ENCODE measurements at places on chromosomes 5 and 9.

DNA sequence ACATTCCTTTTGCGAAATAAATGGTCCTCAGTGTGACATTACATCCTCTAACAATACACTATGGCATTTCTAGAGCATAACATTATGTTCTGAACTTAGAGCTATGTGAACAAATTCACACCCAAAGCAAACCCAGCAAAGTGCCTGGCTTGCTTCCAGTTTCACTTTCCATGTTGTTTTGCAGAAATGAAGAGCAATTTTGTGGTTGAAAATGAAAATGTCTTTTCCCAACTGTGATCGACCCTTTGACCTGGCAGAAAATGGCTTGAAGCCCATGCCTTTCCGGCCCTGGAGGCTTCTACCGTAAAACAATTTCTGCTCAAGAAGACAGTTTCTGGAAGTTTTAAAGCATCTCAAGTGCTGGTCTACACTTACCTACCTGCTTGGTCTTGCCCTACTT lies 344.7 kb upstream of the RGMB start:
- no peak for DNase-seq

DNA sequence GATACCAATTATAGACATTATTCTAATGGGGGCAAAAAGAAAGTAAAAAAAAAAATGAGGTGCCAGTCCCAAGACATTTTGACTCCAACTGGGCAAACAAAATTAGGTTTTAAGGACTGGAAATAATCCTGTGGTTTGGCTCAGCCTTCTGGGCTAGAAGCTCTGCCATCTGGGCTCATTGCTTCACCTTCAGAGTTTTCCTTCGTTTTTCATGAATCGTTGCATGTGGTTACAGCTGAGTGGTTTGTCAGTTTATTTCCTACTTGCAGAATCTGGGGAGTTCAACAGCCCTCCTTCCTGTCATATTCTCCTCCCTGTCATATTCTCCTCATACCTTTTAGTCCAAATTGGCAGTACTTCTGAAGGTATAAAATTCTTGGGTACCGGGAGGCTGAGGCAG lies 12.0 kb downstream of the UGT3A2 start:
- no peak for DNase-seq

DNA sequence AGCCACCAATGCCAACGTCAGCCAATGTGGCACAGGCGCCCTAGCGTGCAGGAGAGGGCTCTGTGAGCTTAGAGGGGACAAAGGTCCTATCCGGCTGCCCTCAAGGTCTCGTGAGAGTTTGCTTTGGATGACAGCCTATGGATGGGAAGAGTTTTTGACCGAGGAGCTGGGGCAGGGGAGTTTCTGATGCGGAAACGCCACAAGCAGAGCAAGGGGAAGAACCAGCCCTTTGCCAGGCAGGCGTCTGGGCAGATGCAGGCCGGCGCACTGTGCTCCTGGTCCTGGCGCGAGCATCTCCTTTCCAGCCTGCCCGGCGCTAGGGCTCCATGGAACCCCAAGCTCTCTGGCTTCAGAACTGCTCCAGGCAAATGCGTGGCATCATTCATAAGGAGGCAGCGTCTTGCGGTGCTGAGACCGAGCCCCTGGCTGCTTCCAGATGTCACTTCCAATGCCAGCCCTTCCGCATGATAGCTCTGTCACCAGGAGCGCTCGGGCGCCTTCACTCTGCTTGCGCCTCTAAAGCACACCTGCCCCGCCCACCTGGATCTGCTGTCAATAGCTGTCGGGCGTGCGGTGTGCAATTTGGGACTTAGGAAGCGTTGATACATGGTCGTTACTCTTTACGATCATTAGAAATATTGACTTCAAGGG lies 374.9 kb upstream of the IRX1 start:
- no peak for DNase-seq

- DNase-seq: no peak
Observed at GRCh38 chr9:134431095-134431494, 104.8 kb downstream of the RXRA start.

DNA sequence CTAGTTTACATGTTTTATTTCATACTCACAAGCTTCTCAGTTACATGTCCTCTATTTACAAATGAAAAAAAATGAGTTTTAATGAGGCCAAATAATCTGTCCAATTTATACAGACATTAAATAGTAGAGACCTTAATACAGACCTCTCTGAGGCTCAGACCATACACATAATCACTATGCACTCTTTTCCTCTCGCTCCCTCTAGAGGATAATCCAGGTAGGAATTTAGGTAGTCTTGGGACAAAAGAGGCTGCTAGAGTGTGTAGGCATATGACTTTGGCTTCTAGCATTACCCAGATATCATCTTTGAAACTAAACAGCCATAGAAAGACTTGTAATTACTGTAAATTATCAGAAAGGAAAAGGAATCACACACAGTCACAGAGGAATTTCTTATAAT lies 444.7 kb downstream of the HINT1 start:
- DNase-seq: no peak

DNA sequence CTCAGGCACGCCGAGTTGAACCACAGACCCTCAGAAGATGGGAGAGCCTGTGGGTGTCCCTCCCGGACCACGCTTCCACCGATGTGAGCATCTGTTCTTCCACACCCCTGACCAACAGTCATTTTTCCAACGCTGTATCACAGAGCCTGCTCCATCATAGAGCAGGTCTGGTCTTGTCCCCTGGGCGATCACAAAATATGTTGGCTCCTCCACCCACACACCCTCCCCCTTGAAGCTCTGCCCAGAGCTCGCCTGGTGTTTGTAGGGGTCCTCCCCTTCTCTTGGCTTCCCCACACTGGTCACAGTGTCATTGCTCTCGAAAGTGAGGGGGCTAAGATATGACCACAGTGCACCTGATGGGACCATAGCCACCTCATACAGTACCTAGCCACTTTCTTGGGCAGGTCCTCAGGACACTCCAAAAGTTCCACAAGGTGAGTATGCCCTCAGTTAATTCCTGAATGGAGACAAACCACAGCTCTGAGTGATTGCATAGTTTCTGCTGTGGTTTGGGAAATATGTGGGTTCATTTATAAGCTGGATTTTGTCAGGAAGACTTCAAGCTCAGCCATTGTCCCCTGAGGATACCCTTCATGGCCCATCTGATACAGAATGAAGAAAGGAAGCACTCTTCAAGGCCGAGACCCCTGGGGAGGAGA lies 3.5 kb upstream of the ZNF618 start:
- DNase-seq: no peak

DNA sequence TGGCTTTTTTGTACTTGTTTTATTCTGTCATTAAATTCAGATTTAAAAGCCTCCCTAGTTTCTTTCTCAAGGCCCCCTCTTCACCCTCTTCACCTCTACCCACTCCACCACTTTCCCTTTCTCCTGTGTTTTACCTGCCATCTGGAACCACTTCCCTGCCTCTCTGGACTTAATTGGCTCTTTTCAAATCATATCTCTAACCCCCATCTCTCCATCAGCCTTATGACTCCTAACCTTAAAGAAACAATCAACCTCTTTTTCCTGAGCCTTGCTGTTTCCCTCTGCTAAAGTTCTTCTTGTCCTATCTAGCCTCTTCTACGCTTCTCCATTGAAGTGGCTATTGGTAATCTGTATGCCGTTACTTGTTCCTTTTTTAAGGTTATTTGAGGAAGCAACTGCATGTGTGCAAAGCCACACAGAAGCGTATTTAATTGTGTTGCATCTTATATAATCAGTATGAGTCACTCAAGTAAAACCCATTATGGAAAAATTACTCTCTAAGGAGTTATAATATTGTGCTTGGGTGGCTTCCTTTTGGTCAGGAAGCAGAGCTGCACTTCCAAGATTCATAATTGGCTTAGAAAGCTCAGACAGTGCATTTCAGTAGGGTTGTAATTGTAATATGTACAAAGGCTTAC lies 653.6 kb upstream of the ITGA1 start:
- DNase-seq: no peak

GRCh38 chr9:82299870-82300269 lies 311.3 kb downstream of the SPATA31D1 start:
- DNase-seq: no peak

DNA sequence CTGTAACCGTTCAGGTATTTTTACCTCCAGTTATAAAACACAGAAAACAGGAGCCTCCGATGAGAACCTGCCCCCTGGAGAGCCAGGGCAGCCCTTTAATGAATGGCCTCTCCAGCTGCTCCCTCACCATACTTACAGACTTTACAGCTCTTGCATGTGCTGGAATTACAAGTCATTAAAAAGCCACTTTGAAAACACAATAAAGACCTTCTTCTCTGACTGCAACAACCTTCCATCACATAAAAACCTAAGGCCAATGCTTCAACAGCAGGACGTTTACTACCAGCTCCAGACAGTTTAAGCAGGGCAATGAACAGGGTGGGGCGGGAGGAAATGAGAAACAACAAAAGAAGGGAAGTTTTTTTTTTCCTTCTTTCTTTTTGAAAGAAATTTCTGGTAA lies 213.8 kb downstream of the MLLT3 start:
- no peak for DNase-seq

DNA sequence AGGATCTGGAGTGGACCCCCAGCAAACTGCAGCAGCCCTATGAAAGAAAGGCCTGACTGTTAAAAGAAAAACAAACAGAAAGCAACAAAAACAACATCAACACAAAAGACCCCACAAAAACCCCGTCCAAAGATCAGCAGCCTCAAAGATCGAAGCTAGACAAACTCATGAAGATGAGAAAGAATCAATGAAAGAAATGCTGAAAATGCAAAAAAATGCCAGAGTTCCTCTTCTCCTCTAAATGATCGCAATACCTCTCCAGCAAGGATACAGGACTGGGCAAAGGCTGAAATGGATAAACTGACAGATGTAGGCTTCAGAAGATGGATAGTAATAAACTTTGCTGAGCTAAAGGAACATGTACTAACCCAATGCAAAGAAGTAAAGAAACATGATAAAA lies 526.3 kb upstream of the DAB2 start:
- no peak for DNase-seq

- DNase-seq: no peak
Observed at GRCh38 chr9:4604678-4605095, 57.4 kb upstream of the PLPP6 start.

DNA sequence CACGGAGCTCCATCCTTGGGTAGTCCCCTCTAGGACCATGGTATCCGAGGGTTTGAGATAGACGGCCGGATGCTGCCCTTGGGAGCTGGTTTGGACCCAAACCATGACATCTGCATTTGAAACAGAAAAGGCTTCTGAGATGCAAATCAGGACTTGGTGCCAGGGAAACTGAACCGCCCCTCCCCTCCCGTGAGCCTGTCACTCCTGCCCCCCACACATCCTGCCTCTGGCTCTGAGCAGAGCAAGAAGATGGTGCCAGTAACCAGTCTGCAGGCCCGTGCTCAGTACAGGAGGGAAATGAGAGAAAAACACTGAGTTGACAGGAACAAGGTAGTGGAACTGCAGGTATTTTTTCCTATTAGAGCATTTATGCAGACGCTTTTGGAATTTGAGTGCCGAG lies 18.6 kb downstream of the ARPC5L start:
- DNase-seq: no peak

DNA sequence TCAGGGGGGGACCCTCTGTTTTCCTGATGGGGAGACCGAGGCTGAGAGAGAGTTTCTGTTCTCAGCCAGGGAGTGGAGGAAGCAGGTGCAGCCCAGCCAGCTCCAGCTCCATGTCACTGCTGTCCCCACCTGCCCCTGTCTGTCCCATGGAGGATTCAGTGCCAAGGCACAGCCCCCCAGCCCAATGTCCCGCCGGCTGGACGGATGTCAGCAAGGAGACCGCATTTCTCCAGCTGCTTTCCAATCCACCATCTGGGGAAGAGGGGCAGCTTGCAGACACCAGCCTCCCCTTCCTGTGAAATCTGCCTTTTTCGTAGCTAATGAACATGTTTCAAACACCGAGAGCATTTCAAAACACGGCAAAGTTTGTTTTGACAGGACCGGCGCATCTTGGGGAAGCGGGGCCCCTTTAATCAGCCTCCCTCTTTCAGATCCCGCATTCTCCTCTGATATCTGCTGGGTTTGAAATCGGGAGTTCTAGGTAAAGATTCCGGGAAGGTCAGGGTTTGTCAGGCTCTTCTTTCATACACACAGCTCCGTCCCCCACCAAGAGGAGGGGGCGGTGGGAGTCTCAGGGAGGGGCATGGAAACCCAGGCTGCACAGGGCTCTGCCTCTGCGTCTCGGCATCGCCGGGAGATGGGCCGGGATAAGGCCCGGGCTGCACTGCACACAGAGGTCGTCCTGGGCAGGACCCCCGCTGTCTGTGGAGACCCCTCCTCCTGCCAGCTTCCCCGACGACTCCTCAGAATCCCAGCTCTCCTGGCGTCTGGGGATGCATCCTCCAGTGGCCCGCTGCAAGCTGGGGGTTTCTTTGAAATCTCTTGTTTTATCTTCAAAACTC lies 74.8 kb downstream of the NEK6 start:
- DNase-seq: no peak

GRCh38 chr5:177146891-177147638 lies 13.5 kb downstream of the NSD1 start:
- DNase-seq: no peak

DNA sequence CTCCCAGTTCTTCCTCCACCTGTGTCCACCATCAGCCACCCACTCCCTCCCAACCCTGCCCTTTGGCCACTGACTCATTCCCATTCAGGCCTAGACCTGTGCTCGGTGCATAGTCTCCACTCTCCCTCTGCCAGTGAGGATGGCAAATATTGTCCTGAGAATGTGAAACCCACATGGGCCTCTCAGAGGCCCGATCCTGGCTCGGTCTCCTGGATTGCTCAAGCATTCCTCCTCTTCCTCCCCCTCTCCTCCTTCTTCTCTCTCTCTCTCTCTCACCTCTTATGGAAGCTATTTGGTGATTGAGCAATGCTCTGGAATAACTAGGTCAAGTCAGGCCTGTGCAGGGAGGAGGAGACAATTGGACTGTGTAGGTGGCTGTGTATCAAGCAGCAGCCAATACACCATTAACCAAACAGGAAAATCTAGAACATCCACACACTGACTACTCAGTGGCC lies 99.9 kb downstream of the KLF4 start:
- DNase-seq: no peak

DNA sequence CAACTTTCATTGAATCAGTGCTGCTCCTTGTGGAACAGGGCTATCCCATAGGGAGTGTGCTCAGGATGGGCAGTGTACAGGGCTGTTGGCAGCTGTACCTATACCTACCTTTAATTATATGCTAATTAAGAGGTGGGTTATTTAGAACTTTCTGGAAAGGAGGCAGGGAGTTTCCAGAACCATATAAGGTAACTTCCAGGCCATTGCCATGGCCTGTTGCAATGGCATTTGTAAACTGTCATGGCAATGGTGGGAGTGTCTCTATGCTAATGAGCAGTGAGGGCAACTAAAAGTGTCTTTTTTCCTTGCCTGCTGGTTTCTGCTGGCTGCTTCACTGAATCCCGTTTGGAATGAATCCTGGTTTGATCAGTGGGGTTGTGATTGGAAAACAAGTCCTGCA lies 2.3 kb upstream of the ARHGAP26 start:
- DNase-seq: no peak

DNA sequence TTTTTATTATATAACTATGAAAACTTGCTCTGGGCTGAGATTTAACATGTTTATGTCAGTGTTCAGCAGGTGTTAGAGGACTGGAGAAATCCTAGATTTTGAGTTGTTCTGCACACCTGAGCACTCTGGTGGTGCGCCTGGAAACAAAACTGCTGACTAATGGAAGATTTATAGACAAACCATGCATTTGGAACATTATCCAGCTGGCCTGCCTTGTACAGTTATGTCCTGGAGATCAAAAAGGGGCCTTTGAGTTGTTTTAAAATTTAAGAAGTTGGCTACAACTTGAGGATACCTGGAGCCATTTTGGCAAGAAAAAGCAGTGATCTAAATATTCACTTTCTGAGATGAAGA lies 5.7 kb upstream of the ARHGEF28 start:
- no peak for DNase-seq
